ENCODE measurements at places on chromosomes 5 and 9. TPM values are rescaled to one million over a fixed set of nuclear protein-coding genes. Genes with fewer than 3 reads are reported as not detected.

DNA sequence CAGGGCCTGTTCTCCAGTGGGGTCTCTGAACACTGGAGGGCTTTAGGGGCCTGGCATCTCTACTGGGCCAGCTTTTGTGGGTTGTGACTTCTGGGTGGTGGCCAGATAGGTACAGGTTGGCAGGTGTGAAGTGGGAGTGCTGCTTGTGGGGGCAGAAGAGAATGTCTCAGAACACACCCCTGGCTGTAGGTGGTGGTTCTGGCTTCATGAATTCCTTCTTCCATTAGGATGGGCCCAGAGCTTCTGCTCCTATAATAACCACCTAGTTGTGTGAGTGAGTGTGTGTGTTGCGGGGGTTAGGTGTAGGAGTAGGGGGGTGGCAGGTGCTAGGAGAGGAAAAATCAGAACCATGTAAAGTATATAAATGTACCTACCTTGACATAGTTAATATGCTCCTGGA lies 1.6 kb downstream of the PDZD2 start:
- DNase-seq = no peak

- DNase-seq = no peak
Observed at GRCh38 chr9:91972711-91973110, 22.7 kb upstream of the ROR2 start.

DNA sequence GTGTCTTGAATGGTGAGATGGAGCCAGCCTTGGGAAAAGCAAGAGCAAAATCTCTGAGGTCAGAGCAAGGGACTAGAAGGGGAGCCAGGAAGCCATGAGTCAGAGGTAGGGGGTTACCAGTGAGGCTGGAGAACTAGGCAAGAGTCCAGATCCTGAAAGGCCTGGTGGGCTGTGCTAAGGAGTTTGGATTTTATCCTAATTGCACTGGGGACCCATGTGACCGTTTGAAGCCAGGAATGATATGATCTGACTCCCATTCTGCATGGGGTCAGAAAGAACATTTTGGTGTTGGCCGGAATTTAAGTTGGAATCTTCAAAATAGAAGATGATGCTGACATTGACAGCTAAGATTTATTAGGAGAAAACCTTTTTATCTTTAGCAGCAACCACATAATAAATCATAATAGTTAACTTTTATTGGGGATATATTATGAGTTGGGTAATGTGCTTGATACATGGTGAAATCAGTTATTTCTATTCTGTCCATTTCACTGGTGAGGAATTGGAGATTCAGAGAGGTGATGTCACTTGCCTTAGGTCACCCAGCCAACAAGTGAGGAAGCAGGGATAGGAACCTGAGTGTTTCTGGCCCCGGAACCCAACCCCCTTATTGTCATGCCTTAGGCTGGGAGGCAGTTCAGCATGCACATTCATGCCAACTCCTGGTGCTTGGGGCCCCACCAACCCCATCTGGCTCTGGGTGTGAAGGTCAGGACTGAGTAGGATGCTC lies 61.5 kb upstream of the RARS1 start:
- DNase-seq = no peak

- DNase-seq = no peak
Observed at GRCh38 chr9:121328876-121329681, 41.0 kb downstream of the STOM start.

GRCh38 chr5:30747412-30747811 lies 446.1 kb upstream of the CDH6 start:
- DNase-seq = no peak

- DNase-seq = no peak
Observed at GRCh38 chr5:40634154-40634553, 45.6 kb upstream of the PTGER4 start.

GRCh38 chr5:178496642-178497041 lies 93.6 kb downstream of the COL23A1 start:
- no peak for DNase-seq

DNA sequence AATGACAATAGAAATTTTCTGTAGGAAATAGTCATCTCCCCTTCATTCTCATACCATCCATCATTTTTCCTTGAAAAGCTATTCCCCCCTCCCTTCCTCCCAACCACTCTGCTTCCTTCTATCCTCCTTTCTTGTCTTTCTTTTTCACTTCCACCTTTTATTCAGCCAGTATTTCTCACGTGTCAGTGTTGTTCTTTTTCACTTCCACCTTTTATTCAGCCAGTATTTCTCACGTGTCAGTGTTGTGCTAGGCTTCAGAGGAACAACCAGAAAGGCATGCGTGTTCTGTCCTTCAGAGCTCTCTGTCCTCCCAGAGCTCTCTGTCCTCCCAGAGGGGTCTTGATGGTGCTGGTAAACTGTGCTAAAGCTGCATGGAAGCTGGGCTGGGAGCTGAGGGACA lies 419.6 kb downstream of the GADD45G start:
- no peak for DNase-seq

DNA sequence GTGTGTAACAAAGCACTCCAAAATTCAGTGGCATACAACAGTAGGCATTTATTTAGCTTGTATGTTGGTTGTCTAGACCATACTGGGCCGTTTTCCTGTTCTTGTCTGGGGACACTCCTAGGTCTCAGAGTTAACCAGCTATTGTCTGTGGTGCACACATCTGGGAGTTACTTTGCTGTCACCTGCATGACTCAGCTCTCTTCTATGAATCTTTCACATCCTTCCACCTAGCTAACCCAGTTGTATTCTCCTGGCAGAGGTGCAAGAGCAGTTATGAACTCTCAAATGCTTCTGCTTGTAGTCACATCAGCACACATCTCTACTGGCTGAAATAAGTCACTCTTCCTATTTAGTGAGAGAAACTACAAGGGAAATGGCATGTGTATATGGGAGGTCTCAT lies 138.1 kb downstream of the BAAT start:
- DNase-seq = no peak

- DNase-seq = no peak
Observed at GRCh38 chr9:88898039-88898720, 93.1 kb upstream of the S1PR3 start.

FOXE1 gene
- not detected for total RNA-seq

GLRA1 gene
- under 0.01 TPM for total RNA-seq

FAM114A2 gene
- 21.2 TPM for total RNA-seq
